ENCODE measurements at places on chromosomes 1 and 21. TPM values are rescaled to one million over a fixed set of nuclear protein-coding genes. Genes with fewer than 3 reads are reported as not detected.

SHE gene
- total RNA-seq = 1.7 TPM

CD247 gene
- total RNA-seq = 2.6 TPM

GBP3 gene
- total RNA-seq = 38.7 TPM

SLC44A5 gene
- total RNA-seq = 5.4 TPM

ATP6V0B gene
- 183 TPM for total RNA-seq

FLG gene
- not detected for total RNA-seq

SPRR5 gene
- total RNA-seq = not detected

FBXO42 gene
- total RNA-seq = 17.8 TPM

EEIG2 gene
- total RNA-seq = 32.8 TPM

SMPDL3B gene
- 27.4 TPM for total RNA-seq

CHRM3 gene
- 11.6 TPM for total RNA-seq

LIX1L gene
- 8.6 TPM for total RNA-seq

SHISA4 gene
- 2.0 TPM for total RNA-seq

XCL2 gene
- total RNA-seq = not detected

TBX19 gene
- 1.6 TPM for total RNA-seq

UROD gene
- 43.5 TPM for total RNA-seq

SLC16A4 gene
- total RNA-seq = 2.0 TPM
